ENCODE measurements at places on chromosomes 12 and 14.

DNA sequence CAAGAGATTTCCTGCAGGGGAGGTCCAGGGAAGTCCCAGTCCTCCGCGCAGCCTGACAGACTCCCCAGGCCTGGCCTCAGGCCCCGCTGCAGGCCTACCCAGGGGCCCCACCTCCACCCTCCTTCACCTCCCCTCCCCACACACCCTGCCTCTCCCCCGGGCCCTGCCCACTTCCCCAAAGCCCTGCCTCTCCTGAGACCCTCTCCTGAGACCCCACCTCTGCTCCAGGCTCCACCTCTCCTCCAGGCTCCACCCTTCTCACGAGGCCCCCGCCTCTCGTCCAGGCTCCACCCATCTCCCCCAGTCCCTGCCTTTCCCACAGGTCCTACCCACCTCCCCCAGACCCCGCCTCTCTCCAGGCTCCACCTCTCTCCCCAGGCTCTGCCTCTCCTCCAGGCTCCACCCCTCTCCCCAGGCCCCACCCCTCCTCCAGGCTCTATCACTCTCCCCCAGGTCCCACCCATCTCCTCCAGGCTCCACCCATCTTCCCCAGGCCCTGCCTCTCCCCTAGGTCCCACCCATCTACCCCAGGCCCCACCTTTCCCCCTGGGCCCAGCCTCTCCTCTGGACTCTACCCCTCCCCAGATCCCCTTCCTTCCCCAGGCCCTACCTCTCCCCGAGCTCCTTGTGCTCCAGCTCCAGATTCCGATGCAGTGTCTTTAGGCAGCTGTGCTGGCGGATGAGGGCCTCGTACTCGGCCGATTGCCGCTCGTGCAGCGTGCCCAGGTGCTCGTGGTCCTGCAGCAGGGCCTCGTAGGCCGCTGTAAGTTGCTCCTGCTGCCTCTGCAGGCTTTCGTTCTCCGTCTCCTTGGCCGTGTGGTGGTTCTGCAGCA is 58.8 kb upstream of the GPR68 start:
- DNase-seq: peak; percentile 71
- H3K27me3 ChIP-seq: no peaks in the 10 kb centered on the region
- H3K27ac ChIP-seq: no peak overlapping the region
- peaks cover 16% of the 10 kb centered on the region for H3K4me1 ChIP-seq
- peaks cover 90% of the 10 kb centered on the region for H3K36me3 ChIP-seq
- no peak overlapping the region for H3K4me3 ChIP-seq

DNA sequence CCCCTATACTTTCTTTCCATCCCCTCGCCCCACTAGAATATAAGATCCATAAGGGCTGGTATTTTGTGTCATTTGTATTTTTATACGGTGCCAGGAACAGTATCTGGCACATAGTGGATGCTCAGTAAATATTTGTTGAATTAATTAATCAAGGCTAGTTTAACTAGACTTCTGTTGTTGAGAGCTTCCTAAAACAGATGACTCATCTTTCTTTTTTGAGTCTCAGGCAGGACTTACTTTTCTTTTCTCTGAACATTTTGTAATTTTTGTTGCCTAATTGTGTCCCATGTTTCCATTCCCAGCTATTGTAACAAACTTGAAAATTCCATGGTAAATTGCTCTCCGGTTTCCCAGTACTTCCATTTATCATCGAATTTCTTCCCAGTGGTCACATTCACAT is 16.7 kb downstream of the STK38L start:
- DNase-seq: no peak
- no peak overlapping the region for H3K27ac ChIP-seq
- peaks cover 7% of the 10 kb centered on the region for H3K4me1 ChIP-seq
- H3K36me3 ChIP-seq: peaks cover 11% of the 10 kb centered on the region

- no peak overlapping the region for H3K4me3 ChIP-seq
- H3K4me1 ChIP-seq: no peaks in the 10 kb centered on the region
- DNase-seq: no peak
- no peak overlapping the region for H3K27ac ChIP-seq
- no peaks in the 10 kb centered on the region for H3K36me3 ChIP-seq
These were observed 19.8 kb upstream of the PZP start for GRCh38 chr12:9227950-9228349.

DNA sequence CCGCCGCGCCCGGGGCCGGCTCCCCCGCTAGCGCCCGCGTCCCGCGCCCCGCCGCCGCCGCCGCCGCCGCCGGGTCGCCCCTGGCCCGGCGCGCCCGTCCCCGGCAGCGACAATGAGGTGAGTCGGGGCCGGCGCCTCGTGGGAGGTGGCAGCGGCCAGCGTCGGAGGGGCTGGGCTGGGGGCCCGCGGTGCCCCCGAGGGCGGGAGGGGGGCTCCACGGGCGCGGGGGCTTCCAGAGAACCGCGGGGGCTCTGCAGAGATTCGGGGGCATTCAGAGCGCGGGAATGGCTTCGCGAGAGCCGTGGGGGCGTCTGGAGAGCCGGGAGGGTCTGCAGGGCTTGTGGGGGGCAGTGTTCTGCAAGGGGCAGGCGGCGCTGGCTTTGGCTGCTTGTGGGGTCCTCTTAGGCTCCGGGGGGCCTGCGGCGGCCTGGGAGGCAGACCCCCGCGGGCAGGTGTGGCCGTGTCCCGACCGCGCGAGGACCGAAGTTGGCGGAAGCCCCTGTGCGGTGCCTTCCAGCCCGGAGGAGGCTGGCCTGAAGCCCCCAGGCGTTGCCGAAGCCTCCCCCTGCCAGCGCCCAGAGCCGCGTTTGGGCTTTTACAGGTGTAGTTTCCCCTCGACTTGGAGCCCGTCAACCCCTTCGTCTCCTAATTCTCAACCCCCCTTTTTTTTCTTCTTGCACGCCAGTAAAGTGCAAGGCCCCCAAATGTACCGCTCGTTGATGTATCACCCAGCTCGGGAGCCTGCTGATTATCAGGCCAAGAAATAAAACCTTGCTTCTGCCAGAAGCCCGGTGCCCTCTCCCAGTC is 93.1 kb upstream of the EVL start:
- peak overlapping the region; percentile 90 for H3K27ac ChIP-seq
- peak; percentile 38 for DNase-seq
- H3K4me3 ChIP-seq: peak overlapping the region; percentile 94

- H3K27ac ChIP-seq: peak overlapping the region; percentile 98
- peaks cover 35% of the 10 kb centered on the region for H3K4me1 ChIP-seq
- no peak for DNase-seq
- H3K4me3 ChIP-seq: peak overlapping the region; percentile 88
These were observed 612 bp upstream of the RBM23 start for GRCh38 chr14:22919601-22919921.

- peaks cover 2% of the 10 kb centered on the region for H3K36me3 ChIP-seq
- H3K27ac ChIP-seq: no peak overlapping the region
- peaks cover 14% of the 10 kb centered on the region for H3K4me1 ChIP-seq
- H3K27me3 ChIP-seq: no peaks in the 10 kb centered on the region
These were observed 518.6 kb downstream of the VRK1 start for GRCh38 chr14:97315790-97316189.

- H3K27me3 ChIP-seq: no peaks in the 10 kb centered on the region
- H3K27ac ChIP-seq: no peak overlapping the region
- no peak overlapping the region for H3K4me3 ChIP-seq
- no peaks in the 10 kb centered on the region for H3K36me3 ChIP-seq
These were observed 15.5 kb upstream of the ATP6V0A2 start for GRCh38 chr12:123696646-123697045.

GRCh38 chr14:30751646-30752416 is 122.5 kb upstream of the COCH start:
- H3K27me3 ChIP-seq: peaks cover 3% of the 10 kb centered on the region
- H3K36me3 ChIP-seq: no peaks in the 10 kb centered on the region
- H3K4me1 ChIP-seq: no peaks in the 10 kb centered on the region

GRCh38 chr12:113347107-113347506 is 11.3 kb upstream of the PLBD2 start:
- no peak overlapping the region for H3K27ac ChIP-seq
- no peak for DNase-seq
- no peaks in the 10 kb centered on the region for H3K36me3 ChIP-seq

GRCh38 chr14:68623826-68624225 is 169.0 kb downstream of the ZFP36L1 start:
- H3K4me1 ChIP-seq: peaks cover 12% of the 10 kb centered on the region
- H3K27me3 ChIP-seq: peaks cover 8% of the 10 kb centered on the region
- no peak overlapping the region for H3K27ac ChIP-seq
- DNase-seq: no peak
- no peaks in the 10 kb centered on the region for H3K36me3 ChIP-seq

DNA sequence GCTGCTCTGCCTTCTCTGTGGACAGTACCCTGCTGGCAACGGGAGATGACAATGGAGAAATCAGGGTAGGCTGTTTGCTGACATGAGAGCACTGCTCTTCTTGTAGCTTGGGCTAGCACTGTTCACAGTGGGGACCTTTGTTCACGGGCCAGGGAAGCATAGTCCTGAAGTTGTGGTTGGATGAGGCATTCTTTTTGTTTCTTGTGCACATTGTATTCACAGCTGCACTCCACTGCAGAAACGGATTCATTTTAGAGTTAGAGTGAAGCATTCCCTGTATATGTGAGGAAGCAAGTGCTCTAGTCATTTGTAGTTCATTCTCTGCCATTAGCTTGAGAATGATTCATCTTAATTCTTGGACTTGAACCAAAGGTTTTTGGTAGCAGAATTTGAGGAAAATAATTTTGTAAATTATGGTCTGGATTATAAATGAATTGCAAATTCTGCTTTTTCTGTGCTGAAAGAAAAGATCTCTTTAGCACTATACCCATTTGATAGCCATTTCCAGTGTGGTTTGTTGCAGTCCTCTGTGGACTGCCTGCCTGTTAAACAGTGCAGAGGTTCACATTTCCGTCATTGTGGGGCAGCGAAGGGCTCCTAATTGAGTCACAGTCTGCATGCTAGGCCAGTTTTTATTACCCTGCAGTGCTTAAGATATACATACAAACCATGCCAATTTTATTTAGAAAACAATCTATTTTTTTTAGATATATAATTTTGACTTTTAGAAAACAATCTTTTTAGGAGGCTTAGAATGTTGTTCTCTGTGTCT is 80.6 kb downstream of the APAF1 start:
- DNase-seq: peak; percentile 67
- H3K36me3 ChIP-seq: peaks cover 31% of the 10 kb centered on the region
- peaks cover 4% of the 10 kb centered on the region for H3K4me1 ChIP-seq
- no peak overlapping the region for H3K4me3 ChIP-seq
- no peaks in the 10 kb centered on the region for H3K27me3 ChIP-seq

DNA sequence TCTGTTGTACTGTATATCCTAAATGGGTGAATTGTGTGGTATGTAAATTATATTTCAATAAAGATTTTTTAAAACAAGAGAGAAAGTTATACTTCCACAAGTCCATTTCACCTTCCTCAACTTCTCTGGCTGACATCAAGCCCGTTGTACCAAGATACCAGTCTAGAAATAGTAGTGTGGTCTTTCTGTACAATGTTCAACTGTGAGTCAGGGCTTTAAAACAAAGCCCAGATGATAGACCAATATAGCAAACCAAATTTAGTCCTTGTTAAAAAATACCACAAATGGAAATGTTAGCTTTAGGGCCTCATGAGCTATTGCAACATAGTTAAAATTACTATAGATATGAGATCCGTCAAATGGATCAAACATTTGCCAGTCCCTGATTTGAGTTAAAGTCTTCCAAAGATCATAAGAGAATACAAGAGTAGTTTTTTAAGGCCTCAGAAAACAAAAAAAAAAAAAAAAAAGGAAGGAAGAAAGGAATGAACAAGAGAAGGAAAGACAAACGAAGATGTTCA is 49.0 kb upstream of the EGLN3 start:
- no peak overlapping the region for H3K27ac ChIP-seq
- no peaks in the 10 kb centered on the region for H3K36me3 ChIP-seq
- DNase-seq: no peak
- no peaks in the 10 kb centered on the region for H3K4me1 ChIP-seq

All from activated CD8-positive, alpha-beta T cell treated with anti-CD3 and anti-CD28 coated beads, Interleukin-2, amount 10 ng/mL, durations not matched to agents 7 days and 5 days (primary cell).